ENCODE measurements at places on chromosomes 2 and 18. TPM values are rescaled to one million over a fixed set of nuclear protein-coding genes. Genes with fewer than 3 reads are reported as not detected.

The NLRC4 gene
- polyA plus RNA-seq: 1.1 TPM

The MPV17 gene
- polyA plus RNA-seq: 89.1 TPM

The EHBP1 gene
- polyA plus RNA-seq: 35.3 TPM

The ACTR3 gene
- polyA plus RNA-seq: 111 TPM

The KLHL29 gene
- 7.8 TPM for polyA plus RNA-seq

The SRD5A2 gene
- 0.07 TPM for polyA plus RNA-seq

The LRRTM1 gene
- polyA plus RNA-seq: 0.33 TPM

DNA sequence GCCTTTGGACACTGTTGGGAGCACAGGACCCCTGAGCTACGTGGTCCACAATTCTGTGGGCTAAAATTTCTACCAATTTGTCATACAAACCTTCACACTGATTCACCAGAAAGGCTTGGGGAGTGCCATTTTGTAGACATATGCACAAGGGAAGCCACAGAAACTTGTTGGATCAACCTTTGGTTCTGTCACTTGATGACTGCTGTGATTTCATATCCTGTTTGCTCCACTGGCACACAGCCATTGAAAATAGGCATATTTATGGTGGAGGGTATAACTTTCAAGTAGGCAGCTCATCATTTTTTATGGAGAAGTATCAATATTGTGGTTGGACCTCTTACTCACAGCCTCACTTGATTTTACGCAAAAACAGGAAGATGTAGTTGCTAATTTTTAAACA is 10.5 kb downstream of the NAPG start:
- no peak for DNase-seq

DNA sequence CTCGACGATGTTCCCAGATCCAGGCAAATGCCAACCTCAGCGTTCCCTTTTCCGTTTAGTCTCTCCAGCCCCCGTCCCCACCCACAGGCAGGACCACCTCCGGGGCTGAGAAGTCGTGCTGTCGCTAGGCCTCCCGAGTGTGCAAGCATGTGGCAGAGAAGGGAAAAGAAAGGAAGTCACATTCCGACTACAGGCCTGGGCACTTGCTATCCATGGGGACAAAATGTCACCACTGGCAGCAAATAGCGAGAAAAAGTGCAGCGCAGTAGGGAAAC is 420 bp downstream of the PIGN start:
- no peak for DNase-seq

DNA sequence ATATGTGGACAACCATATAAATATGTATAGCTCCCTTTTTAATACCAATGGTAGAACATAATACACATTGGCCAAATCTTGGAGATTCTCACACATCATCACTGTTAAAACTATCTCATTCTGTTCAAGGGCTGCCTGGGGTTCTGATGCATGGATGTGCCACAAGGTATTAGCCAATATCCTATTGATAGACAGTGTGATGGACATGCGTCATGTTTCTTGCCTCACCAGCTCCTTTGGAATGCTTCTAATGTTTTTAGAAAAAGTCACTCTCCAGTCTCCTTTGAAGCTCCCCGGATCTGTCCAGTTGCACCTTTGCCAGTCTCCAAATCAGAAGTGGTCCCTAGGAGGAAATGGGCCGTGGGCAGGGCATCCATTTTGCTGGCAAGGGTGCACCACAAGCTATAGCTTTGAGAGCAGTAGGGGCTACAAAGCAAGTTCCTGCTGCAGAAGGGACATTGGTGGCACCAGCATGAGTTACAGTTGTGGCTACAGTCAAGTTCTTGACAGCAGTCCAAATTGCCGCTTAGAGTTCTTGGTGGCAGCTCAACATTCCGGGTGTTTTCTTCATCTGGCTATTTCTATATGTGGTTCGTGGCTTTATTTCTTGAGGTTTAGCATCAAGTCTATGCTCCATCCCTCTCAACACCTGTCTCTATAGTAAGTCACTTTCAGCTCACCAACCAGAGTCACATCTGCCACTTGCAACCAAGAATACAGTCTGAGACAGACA is 25.1 kb upstream of the ATRAID start:
- DNase-seq: no peak

GRCh38 chr2:36380624-36381481 is 25.3 kb downstream of the CRIM1 start:
- DNase-seq: no peak

GRCh38 chr2:188813315-188813714 is 160.9 kb upstream of the COL3A1 start:
- DNase-seq: no peak

DNA sequence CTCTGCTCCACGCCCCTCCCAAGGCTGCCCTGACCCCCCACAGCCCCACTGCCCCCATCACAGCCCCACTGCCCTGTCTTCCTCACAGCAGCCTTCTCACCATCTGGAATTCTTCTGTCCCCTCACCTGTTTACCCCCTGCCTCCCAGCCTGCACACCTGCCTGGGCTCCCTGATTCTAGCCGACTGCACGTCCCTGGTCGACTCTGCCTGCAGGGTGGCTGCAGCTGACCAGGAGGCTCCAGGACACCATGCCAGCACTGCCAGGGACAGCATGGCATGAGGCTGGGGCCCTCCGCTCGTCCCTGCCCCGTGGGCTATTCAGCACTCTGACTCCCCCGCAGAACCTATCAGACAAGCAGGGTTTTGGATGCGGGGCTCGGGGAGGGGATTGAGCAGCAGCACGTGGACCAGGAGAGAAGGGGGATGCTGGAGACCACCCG is 254.1 kb downstream of the HDAC4 start:
- no peak for DNase-seq

DNA sequence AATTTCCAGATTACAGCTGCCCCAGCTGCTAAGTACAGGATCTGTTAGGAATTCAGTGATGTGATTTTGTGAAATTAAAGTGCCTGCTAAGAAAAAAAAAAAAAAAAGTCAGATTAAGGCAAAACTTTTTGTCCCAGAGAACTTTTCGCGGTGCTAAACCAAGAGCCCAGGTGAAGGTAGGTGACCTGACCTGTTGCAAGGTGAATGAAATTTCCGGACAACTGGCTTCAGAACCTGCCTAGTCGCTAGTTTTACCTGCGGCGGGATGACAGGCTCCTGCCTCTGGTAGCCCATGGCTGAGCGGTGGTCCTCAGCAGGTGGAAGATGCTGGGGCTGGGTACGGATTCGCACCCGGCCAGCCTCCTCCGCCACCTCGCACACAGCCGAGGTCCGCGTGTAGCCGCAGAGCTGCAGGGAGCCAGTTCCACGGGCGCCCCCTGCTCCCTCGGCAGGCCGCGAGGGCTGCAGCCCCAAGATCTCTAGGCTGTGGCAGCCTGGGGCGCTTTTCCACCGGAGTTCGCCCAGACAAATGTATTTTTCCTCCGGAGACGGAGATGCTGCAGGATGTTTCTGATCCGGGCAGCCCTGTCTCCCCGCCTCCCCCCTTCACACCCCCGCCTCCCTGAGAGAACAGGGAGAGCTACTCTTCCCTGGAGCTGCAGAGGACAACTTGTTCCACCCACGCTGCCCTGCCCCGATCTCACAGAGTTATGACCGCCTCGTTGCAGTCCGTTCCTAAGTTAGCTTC is at the start of gene SLC38A11:
Gene SLC38A11 (minus strand): TSS at position 572 of the 748 bp plus-strand sequence. CDS start 278 bp downstream, at position 294.
- DNase-seq: no peak

GRCh38 chr2:113892004-113892710 is 2.3 kb downstream of the ACTR3 start:
- no peak for DNase-seq

- no peak for DNase-seq
These were observed 18.1 kb downstream of the CCDC141 start for GRCh38 chr2:179031731-179032408.

GRCh38 chr2:134155134-134155533 is 98.7 kb upstream of the MGAT5 start:
- no peak for DNase-seq

- no peak for DNase-seq
These were observed 79.9 kb downstream of the HNRNPLL start for GRCh38 chr2:38522754-38523349.

- DNase-seq: no peak
These were observed 38.6 kb downstream of the SNED1 start for GRCh38 chr2:241036964-241037421.

DNA sequence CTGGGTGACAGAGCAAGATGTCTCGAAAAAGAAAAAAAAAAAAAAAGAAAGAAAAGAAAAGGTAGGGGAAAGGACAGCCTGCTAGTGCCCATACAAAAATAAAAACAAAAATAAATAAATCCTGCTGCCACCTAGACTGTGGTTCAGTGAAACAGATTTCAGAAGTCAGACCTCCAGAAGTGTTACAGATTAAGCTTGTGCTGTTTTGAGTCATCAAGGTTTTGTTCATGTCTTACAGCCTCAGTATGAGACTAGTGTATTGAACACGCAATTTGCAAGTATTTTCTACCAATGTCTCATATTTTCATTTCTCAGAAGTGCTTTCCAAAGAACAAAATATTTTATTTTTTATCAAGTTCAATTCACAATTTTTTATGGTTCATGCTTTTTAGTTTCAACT is 720.4 kb upstream of the GYPC start:
- DNase-seq: no peak

DNA sequence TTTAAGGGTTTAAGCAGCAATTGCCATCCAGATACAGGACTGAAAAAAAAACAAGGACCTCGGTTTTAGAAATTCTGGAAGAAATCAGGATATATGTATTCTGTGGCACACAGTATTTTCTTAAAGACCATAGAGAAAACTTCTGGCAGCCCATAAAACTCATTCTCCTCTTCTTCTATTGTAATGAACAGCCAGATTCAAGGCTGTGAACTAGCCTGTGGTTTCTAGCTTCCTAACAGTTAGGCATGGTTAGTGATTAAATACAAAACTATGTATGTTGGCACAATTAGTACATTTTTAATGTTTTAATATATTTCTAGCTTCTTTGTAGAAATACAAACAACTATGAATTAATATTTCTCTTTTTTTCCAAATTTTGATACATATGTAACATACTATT is 555.7 kb downstream of the DSC3 start:
- DNase-seq: no peak

- no peak for DNase-seq
These were observed 2.2 kb downstream of the KIAA1328 start for GRCh38 chr18:36831139-36831538.

DNA sequence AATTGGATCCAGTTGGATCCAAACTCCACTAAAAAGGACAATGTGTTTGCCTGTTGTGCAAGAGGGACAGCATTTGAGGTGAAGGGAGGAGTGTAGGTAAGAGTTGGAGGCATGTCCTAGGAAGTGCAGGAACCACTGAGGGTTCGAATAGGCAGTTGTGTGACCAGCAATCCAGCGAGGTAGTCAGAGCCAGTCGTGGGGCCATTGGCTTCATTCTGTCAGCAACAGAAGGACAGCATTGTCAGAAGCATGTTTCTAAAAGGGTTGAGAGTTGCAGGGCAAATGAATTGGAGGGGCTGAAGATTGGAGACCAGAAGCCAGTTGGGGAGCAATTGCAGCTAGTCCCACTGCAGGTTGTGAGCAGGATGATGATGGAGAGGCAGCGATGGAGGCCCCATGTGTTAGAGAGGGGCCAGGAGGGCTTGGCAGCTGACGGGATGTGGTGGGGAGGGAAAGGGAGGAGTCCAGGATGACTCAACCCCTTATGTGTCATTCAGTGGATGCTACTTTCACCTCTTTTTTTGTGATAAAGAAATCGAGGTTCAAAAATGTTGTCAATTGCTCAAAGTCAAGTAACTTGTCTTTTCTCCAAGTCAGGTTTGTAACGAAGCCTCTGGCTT is 96.7 kb upstream of the SIX3 start:
- no peak for DNase-seq

GRCh38 chr18:58977801-58978200 is 113.1 kb downstream of the ZNF532 start:
- no peak for DNase-seq

DNA sequence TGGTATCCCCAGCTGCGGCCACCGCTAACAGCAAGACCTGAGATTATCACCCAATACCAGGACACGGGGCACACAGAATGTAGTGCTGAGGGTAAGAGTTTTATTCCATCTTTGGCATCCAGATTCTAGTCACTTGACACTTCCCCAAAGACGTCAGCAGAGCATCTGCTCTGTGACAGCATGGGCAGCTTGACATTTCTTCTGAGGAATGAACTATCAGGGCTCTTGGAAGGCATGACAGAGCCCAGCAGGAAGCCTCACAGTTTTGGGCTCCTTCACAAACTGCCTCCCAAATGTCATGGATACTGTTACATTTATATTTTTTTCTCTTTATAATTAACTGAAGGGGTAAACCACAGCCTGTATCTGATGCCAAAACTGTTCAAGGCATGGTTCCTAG is 1010.7 kb downstream of the TDRD15 start:
- DNase-seq: no peak

DNA sequence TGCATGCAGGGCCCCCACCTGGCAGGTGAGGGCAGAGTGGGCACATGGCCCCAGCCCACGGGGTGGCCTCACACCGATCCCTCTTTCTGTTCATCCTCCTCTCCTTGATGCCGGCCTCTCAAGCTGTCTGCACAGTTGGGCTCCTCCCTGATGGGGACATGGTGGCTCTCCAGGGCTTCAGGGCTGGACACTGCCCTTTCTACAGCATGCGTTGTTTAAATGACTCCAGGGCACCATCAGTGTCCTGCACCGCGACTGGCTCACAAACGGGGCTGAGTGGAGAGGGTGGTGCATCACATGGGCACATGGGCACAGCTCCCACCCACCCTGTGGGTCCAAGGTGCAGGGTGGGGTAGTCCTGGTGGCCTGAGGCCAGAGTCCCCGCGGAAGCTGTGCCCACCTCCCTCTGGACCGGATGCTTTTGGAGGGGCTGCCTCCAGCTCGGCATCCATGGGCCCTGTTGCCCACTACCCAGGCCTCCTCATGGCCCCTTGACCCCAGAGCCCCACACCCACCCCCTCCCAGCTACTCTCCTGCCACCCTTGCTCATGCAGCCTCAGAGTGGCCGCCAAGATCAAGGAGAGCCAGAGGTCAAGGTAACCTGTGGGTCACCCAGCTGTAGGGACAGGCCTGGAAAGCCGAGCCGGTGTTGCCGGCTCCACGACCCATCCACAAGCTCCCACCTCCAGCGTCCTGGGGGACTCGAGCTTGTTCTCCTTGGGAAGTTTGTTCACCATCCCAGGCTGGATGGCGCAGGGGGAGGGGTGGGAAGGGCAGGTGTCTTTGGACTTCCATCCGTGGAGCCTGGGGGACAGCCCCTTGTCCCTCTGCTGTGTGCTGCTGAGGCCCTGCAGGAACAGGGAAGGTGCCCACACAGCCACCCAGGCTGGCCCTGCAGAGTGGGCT is 12.3 kb upstream of the SNED1 start:
- DNase-seq: no peak

DNA sequence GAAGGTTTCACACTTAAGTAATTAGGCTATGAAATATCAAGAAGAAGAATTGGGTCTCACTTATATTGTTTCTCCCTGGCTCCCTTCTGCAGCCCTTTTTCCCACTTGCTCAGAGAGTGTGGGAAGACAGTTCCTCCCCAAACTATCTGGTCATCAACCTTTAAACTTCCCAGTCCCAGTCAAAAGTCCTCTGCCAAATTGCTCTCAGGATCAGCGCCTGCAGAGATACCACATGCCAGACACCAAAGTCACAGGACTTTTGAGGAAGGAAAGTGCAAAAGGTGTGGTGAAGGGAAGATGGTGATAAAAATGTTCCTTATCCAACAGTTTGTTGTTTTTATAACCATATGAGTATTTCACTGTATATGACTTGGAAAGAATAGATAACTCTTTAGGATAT is 51.3 kb downstream of the DLGAP1 start:
- DNase-seq: no peak

Measured in muscle of arm (tissue), 14 donors.